Cortex of kidney (tissue), 1 donor: ENCODE measurements at places on chromosomes 1 and 21.

GRCh38 chr1:43975249-43975961 is 645 bp downstream of the ATP6V0B start:
- DNase-seq, result no peak

DNA sequence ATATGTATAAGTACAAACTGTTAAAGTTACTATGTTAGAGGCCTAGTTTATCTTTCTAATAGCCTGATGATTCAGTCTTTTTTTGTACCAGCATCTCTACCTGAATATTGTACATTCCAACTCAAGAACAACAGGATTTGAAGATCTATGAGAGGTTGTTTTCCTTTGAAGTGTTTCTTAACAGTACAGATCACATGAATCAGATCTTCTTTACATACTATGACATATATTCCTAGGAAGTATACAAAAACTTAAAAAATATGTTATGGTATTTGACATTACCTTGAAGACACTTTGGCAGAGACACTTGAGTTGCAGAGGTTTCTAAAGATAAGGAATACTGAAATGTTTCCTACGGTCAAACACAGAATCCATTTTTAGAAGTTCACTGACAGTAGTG is 1280.9 kb downstream of the KCNT2 start:
- DNase-seq, result no peak

DNA sequence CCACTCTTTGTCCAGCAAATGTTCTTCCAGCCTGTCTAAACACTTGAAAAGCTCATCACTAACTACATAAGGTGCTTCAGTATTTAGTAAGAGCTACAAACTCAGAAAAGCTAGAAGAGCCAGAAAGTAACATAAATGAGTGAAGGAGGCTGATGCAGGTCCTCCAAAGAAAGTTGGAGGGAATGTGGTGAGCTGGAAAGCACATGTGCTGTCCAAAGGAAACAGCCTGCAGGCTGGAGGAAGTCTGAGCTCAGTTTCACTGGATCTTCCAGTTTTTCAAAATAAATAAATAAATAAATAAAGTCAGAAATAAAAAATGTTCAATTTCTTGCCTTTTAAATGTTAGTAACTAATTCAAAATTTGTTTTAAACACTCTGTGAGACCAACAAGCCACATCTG is 25.5 kb downstream of the ZC3H11B start:
- no peak for DNase-seq

DNA sequence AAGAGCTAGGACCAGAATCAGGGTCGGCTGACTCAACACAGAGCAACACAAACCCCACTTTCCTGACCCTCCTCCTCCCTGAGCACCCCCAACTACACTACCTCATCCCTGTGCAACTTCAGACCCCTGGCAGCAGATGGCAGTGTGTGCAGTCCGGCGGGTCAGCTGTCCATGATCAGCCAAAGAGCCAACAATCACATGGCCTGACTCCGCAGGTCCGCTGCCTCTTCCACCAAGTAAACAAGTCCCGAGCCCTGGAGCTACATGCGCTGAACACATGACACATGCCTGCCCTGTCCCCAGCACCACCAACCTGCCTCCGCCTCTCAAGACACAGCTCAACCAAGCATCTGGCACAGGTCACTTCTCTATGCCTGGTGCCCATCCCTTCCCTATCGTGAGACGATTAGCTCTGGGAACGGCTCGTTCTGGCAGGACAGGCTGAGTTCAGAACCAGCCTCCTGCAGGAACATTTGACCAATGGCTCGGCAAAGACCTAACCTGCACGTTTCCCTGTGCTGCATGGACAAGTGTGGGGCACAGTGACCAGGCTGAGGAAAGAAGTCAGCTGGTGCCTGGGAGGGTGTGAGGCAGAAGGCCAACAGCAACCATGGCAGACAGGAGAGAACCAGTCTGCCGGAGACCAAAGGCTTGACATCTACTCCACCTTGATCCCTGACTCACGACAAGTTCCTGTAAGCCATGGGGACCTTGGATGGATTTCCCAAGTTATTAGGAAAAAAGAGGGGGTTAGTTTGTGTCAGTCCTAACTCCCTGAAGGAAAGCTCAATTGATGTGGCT is 60.3 kb downstream of the CD46 start:
- DNase-seq, result no peak

DNA sequence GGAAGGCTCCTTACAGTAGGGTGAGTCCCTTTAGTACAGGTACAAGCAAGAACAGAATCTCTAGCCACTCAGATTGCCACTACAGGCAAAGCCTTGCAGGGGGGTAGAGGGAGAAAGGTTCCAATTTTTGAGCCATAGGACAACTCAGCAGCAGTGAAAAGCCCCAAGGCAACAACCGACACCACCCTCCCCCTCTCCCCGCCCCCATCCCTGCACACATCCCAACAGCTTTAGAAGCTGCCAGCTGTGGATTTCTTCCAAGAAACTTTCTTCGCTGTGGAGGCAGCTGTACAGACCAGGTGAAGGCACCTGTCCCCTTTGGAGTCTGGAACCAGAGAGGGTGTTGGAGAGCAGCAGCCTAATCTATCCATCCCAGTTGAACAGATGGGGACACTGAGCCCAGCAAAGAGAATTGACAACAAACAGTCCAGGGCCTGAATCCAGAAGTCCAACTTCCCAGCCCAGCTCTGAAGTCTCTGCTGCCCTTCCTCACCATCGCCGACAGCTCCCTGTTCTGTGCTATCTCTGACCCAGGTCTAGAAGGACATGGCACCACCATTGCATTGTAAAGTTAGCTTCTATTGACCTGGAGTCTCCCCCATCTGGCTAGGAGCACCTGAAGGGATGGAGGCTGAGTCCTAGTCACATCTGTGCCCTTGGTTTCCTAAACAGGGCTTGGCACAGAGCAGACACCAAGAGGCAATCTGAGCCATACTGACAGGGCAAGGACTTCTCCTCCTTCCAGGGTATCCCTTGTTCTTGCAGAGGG is 2.2 kb downstream of the TENT5B start:
- no peak for DNase-seq

DNA sequence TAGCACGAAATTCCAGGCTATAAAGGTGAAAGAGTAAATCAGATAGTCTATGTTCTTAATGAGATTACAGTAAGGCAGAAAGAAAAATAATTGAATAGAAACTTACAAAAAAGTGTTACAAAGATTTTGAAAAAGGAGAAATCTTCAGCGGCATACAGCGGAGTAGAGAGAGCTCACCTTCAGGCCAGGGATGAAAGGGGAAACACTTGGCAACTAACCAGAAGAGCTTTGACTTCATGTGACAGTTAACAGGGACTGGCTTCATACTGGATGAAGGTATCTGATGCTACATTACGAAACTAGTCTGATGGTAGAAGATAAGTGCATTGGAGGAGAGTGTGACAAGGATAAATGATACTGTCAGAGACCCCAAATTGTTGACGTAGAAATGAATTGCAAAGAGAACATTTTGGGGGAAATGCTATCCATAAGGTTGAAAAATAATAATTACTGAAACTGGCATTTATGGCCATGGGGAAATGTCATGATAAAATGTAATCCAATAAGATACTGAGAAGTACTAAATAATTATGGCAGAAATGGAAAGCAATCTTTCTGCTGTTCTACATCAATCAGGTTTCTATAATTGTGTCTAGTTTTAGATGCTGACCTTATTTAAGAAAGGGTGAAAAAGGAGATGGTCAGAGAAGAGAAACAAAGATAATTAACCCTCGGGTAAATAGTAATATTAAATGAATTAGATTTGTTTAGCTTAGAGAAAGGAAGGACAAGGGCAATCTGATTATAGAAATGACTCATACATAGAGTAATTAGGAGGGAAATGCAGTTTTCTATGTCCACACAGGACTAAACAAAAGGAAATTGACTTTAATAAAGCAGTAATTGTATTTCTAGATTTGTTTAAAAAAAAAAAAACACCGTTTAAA is 808.7 kb downstream of the NCAM2 start:
- DNase-seq, result no peak

- DNase-seq, result no peak
Observed at GRCh38 chr1:162639718-162640117, 7.5 kb downstream of the DDR2 start.

GRCh38 chr1:19981507-19982312 is 2.3 kb upstream of the PLA2G2A start:
- no peak for DNase-seq

- no peak for DNase-seq
Observed at GRCh38 chr1:222586842-222587241, 2.9 kb downstream of the TAF1A start.

GRCh38 chr1:113905435-113905861 is 322 bp downstream of the DCLRE1B start:
- no peak for DNase-seq

DNA sequence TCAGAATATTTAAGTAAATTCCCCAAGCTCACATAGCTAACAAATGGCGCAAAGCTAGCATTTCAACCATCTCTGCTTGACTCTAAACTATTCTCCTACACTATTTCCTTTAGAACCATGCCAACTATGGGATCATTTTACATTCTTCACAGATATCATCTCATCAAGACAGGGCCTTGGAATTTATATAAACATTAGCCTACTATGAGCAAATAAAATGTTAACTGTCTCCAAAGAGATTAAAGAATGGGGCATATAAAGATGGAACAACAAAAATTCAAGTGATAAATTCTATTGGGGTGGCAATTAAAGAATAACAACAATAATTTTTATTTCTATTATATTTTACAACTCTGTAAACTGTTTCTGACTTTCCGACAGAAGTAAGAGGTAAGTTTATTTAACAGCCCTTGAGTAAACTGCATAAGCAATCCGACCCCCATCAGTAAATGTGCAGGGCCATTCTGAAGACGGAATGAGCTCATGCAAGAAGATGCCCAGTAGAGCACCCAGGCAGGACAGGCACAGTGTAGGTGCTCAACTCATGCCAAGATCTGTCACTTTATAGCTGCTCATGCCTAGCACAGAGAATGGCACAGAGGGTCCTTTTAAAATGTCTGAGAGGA is 261.9 kb downstream of the VAV3 start:
- DNase-seq, result no peak

- no peak for DNase-seq
Observed at GRCh38 chr1:183346276-183346732, 71.9 kb downstream of the NMNAT2 start.

DNA sequence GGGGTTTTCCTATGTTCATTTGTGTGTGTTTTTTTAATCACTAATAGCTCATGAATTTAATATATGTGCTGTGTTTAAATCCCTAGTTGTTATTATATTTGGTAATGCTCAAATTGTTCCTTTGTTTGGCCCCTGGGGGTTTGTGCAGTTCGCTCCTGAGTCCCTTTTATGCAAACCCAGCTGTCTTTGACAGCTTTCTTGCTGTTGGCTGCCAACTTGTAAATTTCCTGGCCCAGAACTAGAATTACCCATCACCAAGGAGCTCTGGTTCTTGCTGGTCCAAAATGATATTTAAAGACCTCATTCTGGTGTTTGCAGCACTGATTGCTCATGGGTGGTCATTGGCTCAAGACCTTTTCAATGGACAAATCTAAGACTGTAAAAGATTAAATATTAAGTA is 39.6 kb upstream of the PGBD5 start:
- no peak for DNase-seq

GRCh38 chr21:32320059-32320458 is 21.4 kb downstream of the MRAP start:
- DNase-seq, result no peak

DNA sequence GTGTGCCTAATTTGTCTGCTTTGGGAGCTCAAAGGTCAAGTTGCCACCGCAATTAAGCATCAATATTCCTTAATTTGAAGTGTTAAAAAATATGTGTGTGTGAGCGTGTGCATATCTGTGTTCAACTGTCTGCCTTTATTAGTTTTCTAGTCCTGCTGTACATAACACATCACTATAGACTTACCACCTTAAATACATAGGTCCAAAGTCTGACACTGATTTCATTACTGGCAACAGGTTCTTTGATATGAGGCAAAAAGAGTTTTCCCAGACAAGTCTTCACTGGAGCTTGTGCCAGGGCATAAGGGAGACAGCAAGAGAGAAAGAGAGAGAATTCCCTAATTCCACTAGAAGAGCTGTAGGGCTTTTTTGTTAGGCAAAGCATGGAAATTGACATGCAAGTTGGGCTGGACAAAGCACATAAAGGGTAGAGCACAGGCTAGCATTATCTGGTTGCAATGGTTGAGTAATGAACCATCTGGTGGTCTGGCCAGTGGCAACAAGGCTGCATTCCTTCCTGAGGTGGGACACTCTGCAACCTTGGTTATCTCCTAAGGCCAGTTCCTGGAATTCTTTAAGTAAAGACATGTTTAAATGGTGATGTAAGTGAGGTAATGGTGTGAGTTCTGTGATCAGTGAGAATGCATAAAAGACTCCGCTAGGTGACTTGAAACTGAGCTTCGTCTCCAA is 457.2 kb upstream of the ADAMTS5 start:
- no peak for DNase-seq

- DNase-seq, result no peak
Observed at GRCh38 chr21:33259428-33259827, 6.7 kb upstream of the IL10RB start.

DNA sequence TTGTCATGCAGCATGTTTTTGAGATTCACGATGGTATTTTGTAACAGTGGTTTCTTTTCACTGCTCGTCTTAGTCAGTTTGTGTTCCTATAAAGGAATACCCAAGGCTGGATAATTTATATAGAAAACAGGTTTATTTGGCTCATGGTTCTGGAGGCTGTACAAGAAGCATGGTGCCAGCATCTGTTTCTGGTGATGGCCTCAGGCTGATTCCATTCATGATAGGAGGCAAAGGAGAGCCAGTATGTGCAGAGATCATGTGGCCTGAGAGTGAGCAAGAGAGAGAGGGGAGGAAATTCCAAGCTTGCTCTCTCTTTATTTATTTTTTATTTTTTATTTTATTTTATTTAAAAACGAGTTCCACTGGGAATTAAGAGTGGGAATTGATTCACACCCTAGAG is 2.0 kb upstream of the C21orf91 start:
- no peak for DNase-seq

DNA sequence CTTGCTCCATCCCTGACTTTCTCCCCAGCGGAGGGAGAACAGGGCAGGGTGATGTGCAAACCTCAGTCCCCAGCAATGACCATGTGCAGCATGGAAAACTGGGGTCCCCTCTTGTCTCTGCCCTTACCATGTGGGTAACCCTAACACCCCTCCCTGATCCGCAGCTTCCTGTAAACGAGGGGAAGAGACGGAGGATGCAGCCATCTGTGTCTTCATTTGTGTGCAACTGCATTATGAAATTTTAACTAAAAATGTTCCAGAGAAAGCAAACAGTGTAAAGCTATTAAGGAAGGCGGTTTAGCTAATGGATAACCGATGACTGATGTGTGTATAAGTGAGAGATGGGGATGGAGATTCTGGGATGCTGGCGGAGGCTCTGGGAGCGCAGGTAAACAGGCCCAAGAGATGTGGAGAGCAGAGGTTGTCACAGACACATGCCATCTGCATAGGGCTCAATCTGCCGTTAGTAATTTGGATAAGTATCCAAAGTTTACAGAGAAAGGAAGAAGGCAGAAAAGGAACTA is 206.6 kb downstream of the DSCAM start:
- DNase-seq, result no peak

DNA sequence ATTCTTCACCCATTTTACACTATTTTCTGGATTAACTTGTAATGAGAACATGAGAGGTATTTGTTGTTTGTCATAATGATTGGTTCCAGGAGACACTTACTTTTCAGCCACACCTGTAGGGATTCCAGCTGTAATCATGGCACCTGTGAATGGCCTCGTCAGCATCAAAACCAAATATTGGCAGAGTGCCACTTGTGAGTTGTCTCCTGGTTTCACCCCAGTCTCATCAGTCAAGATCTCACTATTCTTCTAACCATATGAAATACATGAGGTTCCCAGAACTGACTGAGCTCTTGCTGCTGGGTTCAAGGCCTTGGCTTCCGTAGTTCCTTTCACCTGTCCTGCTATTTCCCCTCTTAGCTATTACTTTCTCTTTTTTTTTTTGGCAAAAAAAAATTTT is 246.6 kb upstream of the ADGRL2 start:
- no peak for DNase-seq
